ENCODE measurements at places on chromosomes 7 and 10.

DNA sequence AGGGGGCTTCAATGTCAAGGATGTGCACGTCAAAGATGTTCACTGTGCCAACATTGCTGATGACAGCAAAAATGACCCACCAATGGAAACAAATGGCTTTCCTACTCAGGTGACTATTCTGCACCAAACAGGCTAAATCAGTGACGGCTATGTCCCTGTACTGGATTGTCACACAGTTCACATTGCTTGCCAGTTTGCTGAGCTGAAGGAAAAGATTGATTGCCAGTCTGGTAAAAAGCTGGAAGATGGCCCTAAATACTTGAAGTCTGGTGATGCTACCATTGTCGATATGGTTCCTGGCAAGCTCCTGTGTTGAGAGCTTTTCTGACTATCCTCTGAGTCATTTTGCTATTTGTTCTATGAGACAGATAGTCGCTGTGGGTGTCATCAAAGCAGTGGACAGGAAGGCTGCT, 202.2 kb upstream of the ETV1 start:
- DNase-seq = no peak

DNA sequence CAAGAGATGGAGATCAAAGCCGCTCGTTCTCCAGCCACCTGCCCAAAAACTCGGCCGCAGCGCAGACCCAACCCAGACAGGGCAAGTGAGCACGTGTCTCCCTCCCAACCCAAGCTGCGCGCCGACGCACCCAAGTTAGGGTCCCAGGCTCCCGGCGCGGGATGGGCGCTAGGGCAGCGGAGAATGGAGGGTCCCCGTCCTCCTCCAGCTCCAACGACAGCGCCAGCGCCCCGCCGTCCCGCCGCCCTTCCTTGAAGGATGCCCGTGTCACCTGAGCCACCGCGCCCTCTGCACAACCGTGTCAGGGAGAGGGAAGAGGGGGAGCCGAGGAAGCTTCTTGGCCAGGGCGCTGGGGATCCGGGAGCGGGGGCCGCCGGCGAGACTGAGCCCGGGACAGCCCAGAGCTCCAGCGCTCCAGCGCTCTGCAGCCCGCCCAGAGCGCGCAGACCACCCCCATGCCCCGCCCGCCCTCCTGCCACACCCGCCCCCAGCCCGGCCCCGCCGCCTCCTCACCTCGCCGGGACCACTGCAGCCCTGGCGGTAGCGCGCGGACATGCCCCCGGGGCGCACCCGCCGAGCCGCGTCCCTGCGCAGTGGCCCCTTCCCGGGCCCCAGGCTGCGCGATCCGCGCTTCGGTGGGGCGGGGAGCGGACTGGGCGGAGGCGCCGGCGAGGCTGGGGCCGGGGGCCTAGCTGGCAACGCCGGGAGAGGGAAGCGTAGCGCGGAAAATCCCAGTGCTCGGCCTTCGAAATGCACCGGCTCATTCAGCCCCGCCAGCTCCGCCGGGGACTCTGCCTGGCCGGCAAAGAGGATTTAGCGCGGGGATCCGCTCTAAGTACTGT, at the start of gene SLC16A12:
TSS of gene SLC16A12 (minus strand) at position 424 of the 842 bp plus-strand sequence. CDS start 73,016 bp downstream, outside the sequence.
- DNase-seq = no peak

DNA sequence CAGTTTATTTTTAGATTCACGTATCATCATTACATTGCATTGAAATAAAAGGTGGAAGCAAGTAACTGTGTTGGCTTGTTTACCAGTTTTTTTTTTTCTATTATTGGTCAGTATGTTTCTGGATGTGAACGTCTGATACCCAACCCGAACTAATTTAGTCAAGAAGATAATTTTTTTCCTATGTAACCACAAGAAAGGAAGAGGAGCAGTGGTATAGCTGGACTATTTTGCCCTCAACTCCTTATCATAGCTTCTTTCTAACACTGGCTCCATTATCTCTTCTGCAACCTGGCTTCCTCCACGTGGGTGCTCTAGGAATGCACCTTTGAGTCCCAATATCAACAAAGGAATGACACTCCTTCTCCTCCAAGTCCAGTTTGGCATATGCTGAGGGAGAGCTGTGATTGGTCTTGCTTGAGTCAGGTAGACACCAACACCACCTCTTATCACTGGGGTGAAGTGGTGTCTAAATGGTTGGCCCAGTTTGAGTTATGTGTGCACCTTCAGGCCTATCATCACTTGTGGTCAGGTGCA, 29.4 kb downstream of the OR9A2 start:
- DNase-seq = no peak

DNA sequence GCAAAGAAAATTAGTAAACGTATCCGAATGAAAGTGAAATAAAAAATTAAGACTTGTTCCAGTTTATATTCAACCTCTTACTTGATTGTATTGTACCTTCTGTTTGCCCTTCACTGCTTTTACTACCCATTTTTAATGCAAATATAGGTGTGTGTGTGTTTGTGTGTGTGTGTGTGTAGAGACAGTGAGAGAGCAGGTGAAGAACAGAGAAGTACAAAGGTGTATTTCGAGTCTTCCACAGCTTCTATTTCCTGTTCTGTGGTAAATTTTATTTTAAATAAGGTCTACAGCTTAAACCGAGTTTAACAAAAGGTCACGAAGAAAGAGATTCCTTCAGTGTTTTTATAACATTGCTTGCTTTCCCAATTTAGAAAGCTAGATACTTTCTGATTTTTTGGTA, 12.7 kb upstream of the SVIL start:
- no peak for DNase-seq

Measured in AG04449 (cell line).